ENCODE measurements at places on chromosomes 12 and 14. TPM values are rescaled to one million over a fixed set of nuclear protein-coding genes. Genes with fewer than 3 reads are reported as not detected.

Gene TOMM20L
- total RNA-seq: not detected

Gene COX8C
- not detected for total RNA-seq

Gene DLK1
- total RNA-seq: not detected

Gene CDC42BPB
- total RNA-seq: 11.6 TPM

Gene TAS2R19
- total RNA-seq: 3.2 TPM

Gene SETD1B
- 54.5 TPM for total RNA-seq

Gene SYCP3
- 0.29 TPM for total RNA-seq

Gene KICS2
- 18.0 TPM for total RNA-seq

Gene LRRC43
- total RNA-seq: not detected

Gene FLVCR2
- total RNA-seq: 8.1 TPM

Gene ADAM21
- total RNA-seq: not detected

DNA sequence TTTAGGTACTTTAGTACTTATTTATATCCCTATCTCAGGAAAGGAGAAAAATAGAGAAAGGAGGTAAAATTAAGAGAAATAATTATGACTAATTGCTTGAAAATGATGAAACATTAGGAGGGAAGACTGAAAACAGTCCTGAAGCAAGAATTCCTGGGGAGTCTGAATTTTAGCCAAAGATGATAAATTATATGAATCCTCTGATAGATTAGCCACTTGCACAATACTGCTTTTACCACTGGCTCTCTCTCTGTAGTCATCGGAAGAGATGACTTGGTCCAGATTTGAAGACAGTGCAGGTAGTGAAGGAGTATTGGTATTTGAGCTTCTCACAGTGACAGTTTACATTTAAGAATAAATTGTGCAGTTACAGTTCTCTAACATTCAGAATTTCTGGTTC, 83.8 kb upstream of the CLEC14A start:
- H3K4me1 ChIP-seq: no peaks in the 10 kb centered on the region
- H3K36me3 ChIP-seq: no peaks in the 10 kb centered on the region
- no peak overlapping the region for H3K27ac ChIP-seq
- no peak overlapping the region for H3K4me3 ChIP-seq
- no peak for DNase-seq

GRCh38 chr14:73283608-73284379, 46.5 kb downstream of the PAPLN start:
- peaks cover 23% of the 10 kb centered on the region for H3K36me3 ChIP-seq
- no peak overlapping the region for H3K4me3 ChIP-seq
- DNase-seq: no peak
- no peak overlapping the region for H3K27ac ChIP-seq
- no peaks in the 10 kb centered on the region for H3K27me3 ChIP-seq

- DNase-seq: no peak
- peaks cover 21% of the 10 kb centered on the region for H3K4me1 ChIP-seq
- H3K27ac ChIP-seq: no peak overlapping the region
- H3K36me3 ChIP-seq: no peaks in the 10 kb centered on the region
- no peaks in the 10 kb centered on the region for H3K27me3 ChIP-seq
Observed at GRCh38 chr12:613996-614395, 49.2 kb downstream of the NINJ2 start.

DNA sequence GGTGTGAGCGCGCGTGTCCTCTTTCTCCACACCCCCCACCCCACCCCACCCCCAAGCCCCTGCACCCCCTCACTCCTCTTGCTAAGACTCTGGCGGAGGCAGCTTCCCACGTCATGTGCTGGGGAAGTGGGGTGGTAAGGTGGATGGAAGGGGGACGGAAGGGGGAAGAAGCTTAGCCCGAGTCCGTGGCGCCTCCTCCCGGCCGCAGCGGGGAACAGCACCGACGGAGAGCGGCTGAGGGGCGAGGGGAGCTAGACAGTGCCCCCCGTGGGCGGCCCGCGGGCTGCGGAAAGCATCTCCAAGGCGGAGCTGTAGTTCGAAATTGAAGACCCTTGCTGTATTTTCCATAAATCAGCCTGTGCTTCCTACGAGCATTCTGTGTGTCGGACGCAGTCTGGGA, 588 bp upstream of the GRIN2B start:
- no peak for DNase-seq
- peaks cover 9% of the 10 kb centered on the region for H3K36me3 ChIP-seq
- H3K27me3 ChIP-seq: peaks cover 66% of the 10 kb centered on the region
- no peak overlapping the region for H3K27ac ChIP-seq
- peaks cover 8% of the 10 kb centered on the region for H3K4me1 ChIP-seq
- H3K4me3 ChIP-seq: peak overlapping the region; percentile 13

GRCh38 chr12:84412226-84412625, 500.4 kb downstream of the SLC6A15 start:
- no peak overlapping the region for H3K4me3 ChIP-seq
- DNase-seq: no peak
- no peaks in the 10 kb centered on the region for H3K36me3 ChIP-seq
- no peak overlapping the region for H3K27ac ChIP-seq

DNA sequence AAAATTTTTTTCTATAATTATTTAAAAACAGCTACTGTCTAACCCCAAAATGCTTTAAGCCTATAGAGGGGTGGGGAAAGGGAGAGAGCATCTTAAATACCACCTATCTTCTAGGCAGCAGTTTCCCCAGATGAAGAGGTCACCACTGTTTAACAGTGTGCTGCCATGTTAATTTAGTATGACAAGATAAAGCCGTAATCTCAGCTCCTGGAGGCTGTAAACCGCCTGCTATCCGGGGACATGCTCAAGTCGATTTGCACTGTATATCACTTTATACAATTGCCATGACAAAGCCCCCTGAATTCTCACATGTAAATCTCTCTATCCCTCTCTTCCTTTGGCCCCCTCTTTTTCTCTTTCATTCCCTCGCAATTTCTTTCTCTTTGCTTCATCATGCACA, 68.5 kb downstream of the SOX5 start:
- no peaks in the 10 kb centered on the region for H3K4me1 ChIP-seq
- H3K27me3 ChIP-seq: no peaks in the 10 kb centered on the region
- H3K4me3 ChIP-seq: no peak overlapping the region
- no peaks in the 10 kb centered on the region for H3K36me3 ChIP-seq

- peak overlapping the region; percentile 34 for H3K27ac ChIP-seq
- peaks cover 24% of the 10 kb centered on the region for H3K36me3 ChIP-seq
- no peaks in the 10 kb centered on the region for H3K27me3 ChIP-seq
- peaks cover 20% of the 10 kb centered on the region for H3K4me1 ChIP-seq
- no peak overlapping the region for H3K4me3 ChIP-seq
Observed at GRCh38 chr14:51954657-51955056, 34.7 kb upstream of the RTRAF start.

DNA sequence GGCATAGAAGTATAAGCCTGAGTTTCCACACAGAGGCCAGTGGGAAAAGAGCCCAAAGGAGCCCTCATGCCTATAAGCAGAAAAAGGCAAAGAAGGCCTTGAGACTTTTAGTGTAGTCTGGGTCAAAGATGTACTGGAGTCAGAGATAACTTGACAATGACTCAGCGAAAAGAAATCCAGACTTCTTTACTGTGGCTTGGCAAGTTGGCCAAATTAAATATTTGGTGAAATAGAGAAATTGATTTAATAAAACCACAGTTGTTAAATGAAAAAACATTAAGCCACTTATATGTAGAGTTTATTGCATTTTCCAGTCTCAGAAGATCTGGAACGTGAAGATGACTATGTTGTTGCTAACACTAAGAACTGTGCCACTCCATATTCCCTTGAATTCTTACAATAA, 105.1 kb downstream of the TMTC3 start:
- no peak overlapping the region for H3K27ac ChIP-seq
- no peak overlapping the region for H3K4me3 ChIP-seq
- H3K36me3 ChIP-seq: peaks cover 2% of the 10 kb centered on the region

GRCh38 chr12:65494537-65494936, 216.1 kb downstream of the MSRB3 start:
- H3K4me1 ChIP-seq: no peaks in the 10 kb centered on the region
- H3K27ac ChIP-seq: no peak overlapping the region
- H3K27me3 ChIP-seq: peaks cover 7% of the 10 kb centered on the region
- DNase-seq: no peak

GRCh38 chr14:74945261-74945851, 10.0 kb downstream of the PGF start:
- no peaks in the 10 kb centered on the region for H3K36me3 ChIP-seq
- no peak overlapping the region for H3K27ac ChIP-seq
- no peak for DNase-seq
- peaks cover 8% of the 10 kb centered on the region for H3K27me3 ChIP-seq

GRCh38 chr12:121581686-121582429, 1.0 kb upstream of the KDM2B start:
- peaks cover 30% of the 10 kb centered on the region for H3K4me1 ChIP-seq
- H3K36me3 ChIP-seq: no peaks in the 10 kb centered on the region
- peak overlapping the region; percentile 93 for H3K4me3 ChIP-seq
- no peaks in the 10 kb centered on the region for H3K27me3 ChIP-seq

GRCh38 chr12:87082756-87083155, 826.6 kb upstream of the MGAT4C start:
- H3K4me3 ChIP-seq: no peak overlapping the region
- no peaks in the 10 kb centered on the region for H3K36me3 ChIP-seq
- no peak overlapping the region for H3K27ac ChIP-seq
- H3K27me3 ChIP-seq: no peaks in the 10 kb centered on the region

DNA sequence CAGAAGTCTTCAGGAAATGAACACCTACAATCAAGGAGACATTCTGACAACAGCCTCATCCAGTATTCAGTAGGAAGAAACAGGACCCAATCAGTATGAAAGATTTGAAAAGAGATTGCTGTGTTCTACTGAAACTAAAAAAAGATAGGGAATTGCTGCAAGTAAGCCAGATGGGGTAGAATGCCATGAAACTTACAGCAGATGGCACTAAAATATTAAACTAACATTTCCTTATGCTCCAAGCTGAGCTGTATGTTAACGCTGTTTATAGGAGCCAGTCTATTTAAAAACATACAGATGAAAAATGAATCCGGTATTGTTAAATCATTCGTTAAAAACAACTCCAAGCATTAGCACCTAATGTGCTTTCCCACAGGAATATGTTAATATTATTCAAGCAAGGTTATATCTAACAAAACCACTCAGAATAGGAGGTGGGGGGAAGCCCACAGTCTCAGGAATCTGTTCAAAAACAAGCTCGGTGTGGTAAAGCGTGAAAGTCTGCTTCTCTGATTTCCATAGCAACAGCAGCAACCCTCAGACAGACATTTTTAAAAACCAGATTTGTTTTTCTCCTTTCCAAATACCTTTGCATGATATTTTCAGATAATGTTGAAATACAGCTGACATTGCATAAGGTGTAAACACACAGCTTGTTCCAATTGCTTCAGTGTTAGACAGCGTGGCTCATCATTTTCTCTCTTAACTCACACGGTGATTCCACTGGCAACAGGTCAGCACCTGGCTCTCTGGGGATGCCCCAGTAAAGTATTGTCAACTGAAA, 131.4 kb upstream of the CCDC175 start:
- H3K27me3 ChIP-seq: peaks cover 13% of the 10 kb centered on the region
- no peak overlapping the region for H3K4me3 ChIP-seq
- no peak for DNase-seq
- H3K27ac ChIP-seq: no peak overlapping the region
- H3K4me1 ChIP-seq: no peaks in the 10 kb centered on the region
- no peaks in the 10 kb centered on the region for H3K36me3 ChIP-seq

DNA sequence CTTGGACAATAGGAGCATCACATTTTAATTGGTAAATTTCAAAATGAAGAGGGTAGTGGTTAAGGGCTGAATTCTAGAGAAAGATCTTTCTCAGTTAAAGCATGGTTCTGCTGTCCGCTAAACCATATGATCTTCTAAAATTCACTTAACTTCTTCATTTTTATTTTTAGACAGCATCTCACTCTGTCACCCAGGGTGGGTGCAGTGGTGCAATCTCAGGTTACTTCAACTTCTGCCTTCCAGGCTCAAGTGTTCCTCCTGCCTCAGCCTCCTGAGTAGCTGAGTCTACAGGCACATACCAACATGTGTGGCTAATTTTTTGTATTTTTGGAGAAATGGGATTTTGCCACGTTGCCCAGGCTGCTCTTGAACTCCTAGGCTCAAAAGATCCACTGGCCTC, 226.7 kb upstream of the ABCD2 start:
- H3K27me3 ChIP-seq: no peaks in the 10 kb centered on the region
- no peak overlapping the region for H3K4me3 ChIP-seq
- no peak overlapping the region for H3K27ac ChIP-seq
- no peak for DNase-seq
- no peaks in the 10 kb centered on the region for H3K4me1 ChIP-seq

DNA sequence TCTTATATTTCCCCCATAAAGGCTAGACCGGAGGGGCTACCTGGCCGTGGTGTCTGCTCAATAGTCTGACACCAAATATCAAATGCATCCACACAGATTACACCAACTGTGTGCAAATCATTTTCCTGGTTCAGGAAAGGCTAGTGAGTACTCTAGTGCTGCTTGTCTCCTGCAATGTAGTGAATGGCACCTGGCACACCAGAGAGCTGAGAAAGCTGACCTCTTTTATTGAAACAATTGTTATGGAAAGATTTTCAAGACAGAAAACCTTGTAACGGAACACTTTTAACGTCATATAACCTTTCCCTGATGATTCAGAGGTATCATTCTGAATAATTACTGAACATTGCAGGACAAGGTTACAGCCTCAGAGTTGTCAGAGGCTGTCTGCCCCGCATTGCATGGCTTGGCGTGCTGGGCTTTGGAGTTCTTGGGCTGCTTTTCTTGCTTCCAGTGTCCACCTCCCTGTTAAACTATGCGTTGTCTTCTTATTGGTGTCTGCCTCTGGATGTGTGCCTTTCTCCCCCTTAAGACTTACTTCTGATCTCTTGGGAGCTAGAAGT, 40.7 kb upstream of the HDAC7 start:
- peaks cover 13% of the 10 kb centered on the region for H3K4me1 ChIP-seq
- no peak overlapping the region for H3K4me3 ChIP-seq
- H3K36me3 ChIP-seq: no peaks in the 10 kb centered on the region
- no peak for DNase-seq
- no peaks in the 10 kb centered on the region for H3K27me3 ChIP-seq
- no peak overlapping the region for H3K27ac ChIP-seq

GRCh38 chr14:91997492-91997891, 42.4 kb downstream of the TRIP11 start:
- no peaks in the 10 kb centered on the region for H3K36me3 ChIP-seq
- peak overlapping the region; percentile 78 for H3K27ac ChIP-seq

Data from T-helper 17 cell (primary cell).